A375 (cell line): ENCODE measurements at places on chromosomes 11 and 22. TPM values are rescaled to one million over a fixed set of nuclear protein-coding genes. Genes with fewer than 3 reads are reported as not detected.

WNT11 gene
- total RNA-seq = 0.16 and 0.19 TPM in 2 replicates

PGR gene
- not detected in 2 replicates for total RNA-seq

INS gene
- total RNA-seq = not detected in 2 replicates

DDT gene
- 150 and 200 TPM in 2 replicates for total RNA-seq

TECTA gene
- 0.32 and 0.49 TPM in 2 replicates for total RNA-seq

TIMP3 gene
- total RNA-seq = 319 and 337 TPM in 2 replicates
